ENCODE measurements at places on chromosomes 7 and 10. TPM values are rescaled to one million over a fixed set of nuclear protein-coding genes. Genes with fewer than 3 reads are reported as not detected.

DNA sequence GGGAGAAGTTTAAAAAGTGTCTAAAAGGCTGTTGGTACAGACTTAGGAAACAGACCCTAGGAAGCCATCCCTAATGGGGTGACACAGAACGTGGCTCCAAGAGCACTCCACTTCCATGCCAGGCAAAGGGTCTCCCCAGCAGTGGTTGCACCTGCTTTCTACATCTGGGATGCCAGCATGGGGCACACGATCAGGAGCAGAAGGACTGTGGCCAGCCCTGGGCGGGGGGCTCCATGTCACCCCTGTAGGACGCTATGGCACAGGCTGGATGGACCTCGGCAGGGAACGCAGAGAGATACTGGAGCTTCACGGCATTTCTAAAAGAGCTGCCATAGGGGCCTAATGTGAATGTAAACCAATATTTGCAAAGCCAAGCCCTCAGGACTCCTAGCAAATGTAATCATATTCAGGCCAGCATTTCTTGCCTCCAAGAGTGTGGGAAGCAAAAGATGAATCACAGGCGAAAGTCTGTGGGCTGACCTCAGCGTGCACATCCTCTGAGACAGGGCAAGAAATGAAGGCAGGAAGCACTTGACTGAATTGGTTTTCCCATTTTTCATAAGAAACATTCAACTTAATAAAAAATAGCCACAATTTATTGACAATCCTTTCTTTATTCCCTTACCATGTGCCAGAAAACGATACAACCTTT lies 93.9 kb downstream of the ATXN7L1 start:
- H3K4me3 ChIP-seq, result no peak overlapping the region
- H3K27me3 ChIP-seq, result no peaks in the 10 kb centered on the region
- H3K27ac ChIP-seq, result no peak overlapping the region
- H3K36me3 ChIP-seq, result no peaks in the 10 kb centered on the region
- no peak for DNase-seq
- H3K4me1 ChIP-seq, result no peaks in the 10 kb centered on the region

DNA sequence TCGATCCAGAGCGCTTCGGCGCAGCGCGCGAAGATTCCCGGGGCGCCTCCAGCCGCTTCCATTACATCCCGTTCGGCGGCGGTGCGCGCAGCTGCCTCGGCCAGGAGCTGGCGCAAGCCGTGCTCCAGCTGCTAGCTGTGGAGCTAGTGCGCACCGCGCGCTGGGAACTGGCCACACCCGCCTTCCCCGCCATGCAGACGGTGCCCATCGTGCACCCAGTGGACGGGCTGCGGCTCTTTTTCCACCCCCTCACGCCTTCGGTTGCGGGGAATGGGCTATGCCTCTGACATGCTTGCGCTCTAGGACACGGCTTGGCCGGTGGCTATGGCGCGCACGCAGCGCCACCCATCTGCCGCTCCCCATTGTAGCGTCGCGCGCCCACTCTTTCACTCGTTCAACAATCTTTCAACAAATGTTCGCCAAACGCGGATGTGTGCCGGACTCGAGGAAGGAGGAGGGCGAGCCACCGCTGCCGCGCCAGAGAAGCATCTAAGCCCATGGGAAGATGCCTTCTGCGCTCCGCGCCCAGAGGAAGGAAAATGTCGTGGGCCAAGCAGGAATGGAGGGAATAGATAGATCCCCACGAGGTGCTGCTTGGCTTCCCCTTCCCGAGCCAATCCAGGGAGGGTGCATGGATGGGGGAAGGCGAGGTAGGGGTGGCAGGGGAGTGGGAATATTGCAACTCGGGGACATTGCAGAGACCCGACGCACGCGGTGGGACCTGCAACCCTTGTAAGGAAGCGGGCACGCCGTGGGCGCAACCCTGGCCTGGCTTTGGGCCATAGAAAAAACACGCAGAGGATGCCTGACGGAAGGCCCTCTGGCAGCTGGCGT lies 5.1 kb upstream of the CYP26A1 start:
- H3K4me3 ChIP-seq, result no peak overlapping the region
- H3K27me3 ChIP-seq, result no peaks in the 10 kb centered on the region
- no peaks in the 10 kb centered on the region for H3K36me3 ChIP-seq
- H3K27ac ChIP-seq, result no peak overlapping the region
- H3K4me1 ChIP-seq, result no peaks in the 10 kb centered on the region

GRCh38 chr10:14584661-14585060 lies 190.0 kb downstream of the FAM107B start:
- no peaks in the 10 kb centered on the region for H3K27me3 ChIP-seq
- DNase-seq, result no peak
- no peaks in the 10 kb centered on the region for H3K4me1 ChIP-seq
- no peak overlapping the region for H3K4me3 ChIP-seq
- no peak overlapping the region for H3K27ac ChIP-seq

DNA sequence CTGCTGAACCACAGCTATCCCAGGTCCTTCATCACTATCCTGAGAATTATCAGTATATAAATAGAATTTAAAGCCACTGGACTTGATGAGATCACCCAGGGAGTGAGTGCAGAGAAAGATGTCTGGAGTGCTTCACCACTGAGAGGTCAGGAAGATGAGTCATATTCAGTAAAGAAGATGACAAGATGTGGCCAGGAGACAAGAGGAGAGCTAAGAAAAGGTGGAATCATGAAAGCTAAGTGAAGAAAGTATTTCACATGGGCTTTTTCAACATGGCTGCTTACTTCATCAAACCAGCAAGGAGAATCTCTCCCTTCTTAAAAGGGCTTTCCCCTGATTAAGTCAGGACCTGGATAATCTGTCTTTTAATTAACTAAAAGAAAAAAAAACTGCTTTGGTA lies 9.1 kb upstream of the PRKAR2B start:
- no peak overlapping the region for H3K4me3 ChIP-seq
- no peaks in the 10 kb centered on the region for H3K4me1 ChIP-seq
- DNase-seq, result no peak
- H3K27ac ChIP-seq, result no peak overlapping the region
- H3K27me3 ChIP-seq, result no peaks in the 10 kb centered on the region

The VWC2 gene
- total RNA-seq, result not detected

- peaks cover 5% of the 10 kb centered on the region for H3K36me3 ChIP-seq
- no peak overlapping the region for H3K27ac ChIP-seq
- DNase-seq, result no peak
- H3K4me3 ChIP-seq, result no peak overlapping the region
- H3K27me3 ChIP-seq, result no peaks in the 10 kb centered on the region
Measured at GRCh38 chr10:100253041-100253440, 14.4 kb downstream of the CWF19L1 start.

DNA sequence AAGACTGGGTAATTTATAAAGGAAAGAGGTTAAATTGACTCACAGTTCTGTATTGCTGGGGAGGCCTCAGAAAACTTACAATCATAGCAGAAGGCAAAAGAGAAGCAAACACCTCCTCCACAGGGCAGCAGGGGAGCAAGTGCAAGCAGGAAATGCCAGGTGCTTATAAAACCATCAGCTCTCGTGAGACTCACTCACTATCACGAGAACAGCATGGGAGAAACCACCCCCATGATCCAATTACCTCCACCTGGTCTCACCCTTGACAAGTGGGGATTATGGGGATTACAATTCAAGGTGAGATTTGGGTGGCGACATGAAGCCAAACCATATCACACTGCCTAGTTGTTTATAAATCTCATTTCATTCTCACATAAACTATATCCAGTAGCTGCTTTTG lies 28.0 kb upstream of the CPN1 start:
- no peak for DNase-seq
- no peak overlapping the region for H3K4me3 ChIP-seq
- no peak overlapping the region for H3K27ac ChIP-seq

The TAS2R38 gene
- total RNA-seq, result not detected

DNA sequence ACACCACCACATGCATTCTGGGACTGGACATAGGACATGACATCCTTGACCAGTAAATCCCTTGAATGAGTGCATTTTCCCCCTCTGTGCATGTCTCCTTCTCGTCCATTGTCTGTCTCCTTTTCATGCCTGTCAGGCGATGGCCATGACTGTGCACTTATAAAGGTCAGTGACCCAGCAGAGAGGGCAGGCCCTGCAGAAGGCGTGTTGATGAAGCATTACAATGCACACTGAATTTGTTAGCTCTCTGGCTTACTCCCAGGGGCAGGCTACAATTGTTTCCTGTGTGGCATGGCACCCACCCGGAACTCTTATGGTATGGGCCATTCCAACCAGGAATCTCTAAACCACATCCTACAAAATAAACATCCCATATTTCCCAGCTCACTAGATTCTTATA lies 71.1 kb downstream of the SAMD9 start:
- H3K27me3 ChIP-seq, result no peaks in the 10 kb centered on the region
- DNase-seq, result no peak
- H3K4me3 ChIP-seq, result no peak overlapping the region
- no peaks in the 10 kb centered on the region for H3K4me1 ChIP-seq
- H3K27ac ChIP-seq, result no peak overlapping the region
- no peaks in the 10 kb centered on the region for H3K36me3 ChIP-seq

DNA sequence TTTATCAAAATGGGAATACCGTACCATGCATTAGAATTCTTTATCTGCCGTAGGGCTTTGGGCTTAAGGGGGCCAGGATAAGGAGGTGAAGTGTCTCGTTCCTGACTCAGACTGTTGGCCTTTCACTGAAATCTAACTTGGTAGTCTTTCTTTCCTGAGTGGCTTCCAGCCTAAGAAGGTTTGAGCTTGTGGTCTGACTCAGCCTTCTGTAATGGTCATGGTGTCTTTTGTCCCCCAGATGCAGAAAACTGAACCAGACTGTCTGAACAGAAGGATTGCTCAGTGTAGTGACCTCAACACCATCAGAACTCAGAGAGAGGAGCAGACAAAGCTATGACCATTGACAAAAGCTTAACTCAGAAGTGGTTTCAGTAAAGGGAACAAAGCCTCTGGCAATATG lies 39.5 kb downstream of the WNT2 start:
- no peaks in the 10 kb centered on the region for H3K36me3 ChIP-seq
- no peak overlapping the region for H3K4me3 ChIP-seq
- no peak overlapping the region for H3K27ac ChIP-seq

All from aorta (tissue), 5 donors.